ENCODE measurements at places on chromosomes 13 and 19.

DNA sequence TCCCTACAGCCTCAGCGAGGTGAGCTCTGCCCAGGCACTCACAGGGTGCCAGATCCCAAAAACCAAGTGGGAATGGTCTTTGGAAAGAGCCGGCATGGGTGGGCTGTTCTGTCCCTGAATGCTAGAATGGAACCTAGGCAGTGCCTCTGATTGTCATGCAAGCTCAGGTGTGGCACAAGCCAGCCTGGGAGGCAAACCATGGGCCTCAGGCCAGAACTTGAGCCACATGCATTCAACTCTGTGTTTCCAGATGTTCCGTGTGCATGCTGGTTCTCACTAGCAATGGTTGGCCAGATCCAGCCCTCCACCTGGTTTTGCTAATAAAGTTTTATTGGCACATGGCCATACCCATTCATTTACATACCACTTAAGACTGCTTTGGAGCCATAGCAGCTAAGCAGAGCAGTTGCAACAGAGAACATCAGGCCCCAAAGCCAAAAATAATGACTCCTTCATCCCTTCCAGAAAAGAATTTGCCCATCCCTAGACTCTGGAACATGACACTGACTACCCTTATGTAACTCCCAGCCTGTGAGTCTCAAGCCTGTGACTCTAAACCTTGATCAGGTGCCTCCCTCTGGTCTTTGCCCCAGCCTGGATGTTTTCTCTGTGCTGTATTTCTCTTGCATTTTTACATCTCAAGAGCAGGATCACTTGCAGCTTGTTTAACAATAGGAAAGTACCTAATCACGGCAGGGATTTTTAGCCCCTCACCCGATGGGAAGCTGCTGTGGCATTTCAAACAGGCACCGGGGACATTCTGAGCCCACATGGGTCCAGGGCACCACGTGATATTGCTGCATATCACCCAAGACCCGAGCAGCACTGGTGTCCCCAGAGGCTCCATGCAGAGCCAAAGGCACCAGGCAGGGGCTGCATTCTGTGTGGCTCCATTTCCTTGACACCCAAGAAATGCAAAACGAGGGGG, 55.4 kb upstream of the USE1 start:
- DNase-seq, result no peak

DNA sequence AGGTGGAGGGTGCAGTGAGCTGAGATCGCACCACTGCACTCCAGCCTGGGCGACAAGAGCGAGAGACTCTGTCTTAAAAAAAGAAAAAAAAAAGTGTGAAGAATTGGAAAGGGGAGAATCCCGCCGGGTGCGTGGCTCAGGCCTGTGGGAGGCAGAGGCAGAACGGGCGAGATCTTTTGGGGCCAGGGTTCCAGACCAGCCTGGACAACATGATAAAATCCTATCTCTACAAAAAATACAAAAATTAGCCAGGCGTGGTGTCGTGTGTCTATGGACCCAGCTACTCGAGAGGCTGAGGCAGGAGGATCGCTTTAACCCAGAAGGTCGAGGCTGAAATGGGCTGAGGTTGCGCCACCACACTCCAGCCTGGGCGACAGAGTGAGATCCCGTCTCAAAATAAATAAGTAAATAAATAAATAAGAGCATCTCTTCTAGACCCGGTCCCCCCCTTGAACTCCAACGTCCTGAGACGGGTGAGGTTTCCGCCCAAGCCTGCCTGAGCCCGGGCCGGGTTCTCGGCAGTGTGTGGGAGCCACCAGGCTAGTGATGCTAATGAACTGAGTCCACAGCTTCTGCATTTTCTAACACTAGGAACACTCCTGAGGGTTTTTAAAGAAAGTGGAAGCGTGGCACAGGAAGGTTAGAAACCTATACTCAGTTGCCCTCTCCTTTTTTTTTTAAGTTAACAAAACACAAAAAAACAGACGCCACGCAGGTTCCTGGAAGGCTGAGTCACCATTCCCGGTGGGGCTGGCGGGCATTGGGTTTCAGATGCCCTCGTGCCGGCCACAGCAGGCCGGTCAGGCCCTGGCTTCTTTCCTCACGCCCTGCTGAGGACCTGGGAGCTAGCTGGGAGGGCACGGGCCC, 22.0 kb downstream of the GPX4 start:
- DNase-seq, result no peak

DNA sequence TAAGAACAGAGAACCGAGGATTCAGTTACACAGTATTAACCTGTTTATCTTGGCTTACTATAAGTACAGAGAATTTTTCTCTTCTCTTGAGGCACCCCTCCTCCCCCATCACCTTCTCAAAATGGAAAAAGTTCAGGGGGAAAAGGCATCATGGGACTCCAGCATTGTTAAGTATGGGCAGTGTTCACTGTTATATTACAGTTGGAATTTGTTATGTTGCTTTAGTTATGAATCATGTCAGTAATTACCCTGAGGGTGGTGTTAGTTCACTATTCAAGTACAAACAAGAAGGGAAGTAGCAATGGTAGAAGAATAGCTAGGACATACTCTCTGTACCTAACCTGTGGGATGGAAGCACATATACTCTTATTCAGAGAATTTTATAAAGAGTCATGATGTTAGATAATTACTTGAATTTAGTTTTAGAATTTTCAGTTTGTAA, 12.0 kb downstream of the LPAR6 start:
- DNase-seq, result peak; percentile 36

- DNase-seq, result no peak
Measured at GRCh38 chr19:10946958-10947657, 13.7 kb upstream of the SMARCA4 start.

- no peak for DNase-seq
Measured at GRCh38 chr13:112248862-112249592, 127.1 kb upstream of the SPACA7 start.

DNA sequence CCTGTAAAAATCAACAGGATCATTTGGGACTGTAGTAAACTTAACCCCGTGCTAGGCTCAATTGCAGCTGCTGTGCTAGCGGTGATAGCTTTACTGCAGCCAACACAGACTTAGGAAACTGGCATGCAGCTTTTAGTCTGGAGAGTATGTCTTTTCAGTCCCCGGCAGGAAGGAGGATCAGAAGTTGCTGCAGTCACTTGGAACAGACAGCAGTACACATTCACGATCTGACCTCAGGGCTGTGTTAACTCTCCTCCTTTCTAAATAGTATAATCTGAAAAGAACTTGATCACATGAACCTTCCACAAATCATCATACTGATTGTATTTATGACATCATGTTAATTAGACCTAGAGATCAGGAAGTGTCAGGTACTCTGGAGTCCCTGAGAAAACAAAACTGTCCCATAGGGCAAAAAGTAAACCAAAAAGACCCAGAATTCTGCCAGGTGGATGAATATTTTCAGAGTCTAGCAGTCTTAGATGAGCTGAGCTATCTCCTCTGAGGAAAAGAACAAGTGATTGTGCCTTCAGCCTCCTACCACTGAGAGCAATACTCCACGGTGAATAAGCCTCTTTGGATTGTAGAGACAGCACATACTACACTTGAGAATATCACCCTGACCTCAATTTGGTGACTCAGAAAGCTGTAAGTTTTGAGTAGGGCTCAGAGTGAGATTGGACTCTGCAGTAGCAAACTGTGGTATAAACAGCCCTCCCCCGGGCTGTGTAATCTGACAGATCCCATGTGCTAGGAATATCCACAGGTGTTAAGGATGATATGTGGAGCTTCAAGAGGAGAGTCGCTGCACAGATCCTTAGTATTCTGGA, 181.0 kb upstream of the GPR12 start:
- no peak for DNase-seq

DNA sequence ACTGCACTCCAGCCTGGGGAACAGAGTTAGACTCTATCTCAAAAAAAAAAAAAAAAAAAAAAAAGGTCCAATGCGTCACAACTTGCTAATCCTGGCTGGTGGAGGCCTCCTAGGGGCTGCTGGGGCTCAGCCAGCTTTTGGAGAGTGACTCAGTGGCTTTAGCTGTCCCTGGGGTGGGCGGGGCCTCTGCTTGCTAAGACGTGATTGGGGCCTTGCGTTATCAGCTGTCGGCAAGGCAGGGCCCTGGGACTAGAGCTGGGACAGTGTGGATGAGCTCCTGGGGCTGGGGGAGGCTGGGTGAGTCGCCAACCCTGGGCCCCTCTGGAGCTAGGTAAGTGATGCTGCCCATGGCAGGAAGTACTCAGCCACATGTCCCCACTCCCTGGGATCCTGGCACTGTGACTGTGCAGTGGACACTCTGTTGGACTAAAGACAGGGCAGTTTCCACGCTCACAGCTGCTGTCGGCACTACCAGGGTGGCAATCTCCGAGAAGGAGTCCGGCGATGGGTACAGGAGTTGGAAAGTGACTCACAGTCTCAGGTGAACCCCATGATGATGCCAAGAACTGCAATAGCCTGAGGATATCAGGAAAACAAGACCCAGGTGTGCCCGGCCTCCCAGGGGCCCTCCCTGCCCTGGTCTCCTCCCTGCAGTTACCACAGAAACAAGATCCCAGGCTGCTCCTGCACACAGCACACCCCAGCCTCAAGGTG, 32.2 kb downstream of the F2RL3 start:
- no peak for DNase-seq

- DNase-seq, result no peak
Measured at GRCh38 chr13:92768602-92769001, 458.0 kb upstream of the GPC6 start.

- no peak for DNase-seq
Measured at GRCh38 chr19:36113425-36113824, 1.2 kb downstream of the POLR2I start.

DNA sequence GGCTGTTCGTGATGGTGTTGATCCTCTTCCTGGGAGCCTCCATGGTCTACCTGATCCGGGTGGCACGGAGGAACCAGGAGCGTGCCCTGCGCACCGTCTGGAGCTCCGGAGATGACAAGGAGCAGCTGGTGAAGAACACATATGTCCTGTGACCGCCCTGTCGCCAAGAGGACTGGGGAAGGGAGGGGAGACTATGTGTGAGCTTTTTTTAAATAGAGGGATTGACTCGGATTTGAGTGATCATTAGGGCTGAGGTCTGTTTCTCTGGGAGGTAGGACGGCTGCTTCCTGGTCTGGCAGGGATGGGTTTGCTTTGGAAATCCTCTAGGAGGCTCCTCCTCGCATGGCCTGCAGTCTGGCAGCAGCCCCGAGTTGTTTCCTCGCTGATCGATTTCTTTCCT, 12.2 kb upstream of the C19orf33 start:
- no peak for DNase-seq

DNA sequence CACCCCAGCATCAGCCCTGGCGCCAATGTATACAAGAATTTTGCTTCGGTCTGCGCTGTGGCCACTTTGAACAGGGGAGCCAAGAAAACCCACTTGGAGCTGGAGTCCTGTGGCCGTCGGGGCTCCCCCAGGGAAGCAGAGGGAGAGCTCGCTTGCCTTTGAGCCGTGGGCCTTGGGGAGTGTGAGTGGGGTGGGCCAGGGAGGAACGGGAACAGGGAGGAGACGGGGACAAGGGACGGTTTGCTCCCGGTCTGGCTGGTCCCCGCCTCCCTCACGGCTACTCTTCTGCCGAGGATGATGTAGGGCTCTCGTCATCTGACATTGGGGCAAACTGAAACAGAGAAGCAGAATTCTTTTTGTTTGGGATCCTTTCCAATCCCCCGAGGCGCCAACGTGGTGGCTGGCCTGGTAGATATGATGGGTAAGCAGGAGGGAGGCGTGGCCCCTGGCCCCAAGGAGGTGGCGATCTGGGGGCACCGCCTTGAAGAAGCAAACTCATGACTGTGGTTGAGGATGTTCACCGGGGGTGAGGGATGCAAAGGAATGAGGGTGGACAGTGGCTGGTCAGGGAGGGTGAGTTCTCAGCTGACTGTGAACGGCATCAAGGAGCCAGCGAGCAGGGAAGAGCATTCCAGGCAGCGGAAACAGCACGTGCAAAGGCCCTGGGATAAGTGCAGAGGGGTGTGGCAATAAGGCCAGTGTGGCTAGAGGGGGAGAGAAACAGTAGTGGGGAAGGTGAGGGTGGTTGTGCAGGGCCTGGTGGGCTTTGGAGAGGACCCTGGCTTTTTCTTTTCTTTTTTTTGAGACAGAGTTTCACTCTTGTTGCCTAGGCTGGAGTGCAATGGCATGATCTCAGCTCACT, 10.9 kb upstream of the SPC24 start:
- no peak for DNase-seq

Data from common myeloid progenitor, CD34-positive (primary cell).